ENCODE measurements at places on chromosomes 4 and X. TPM values are rescaled to one million over a fixed set of nuclear protein-coding genes. Genes with fewer than 3 reads are reported as not detected.

UXT gene
- 93.3 TPM for total RNA-seq

GRCh38 chrX:115031989-115032388, 14.6 kb upstream of the IL13RA2 start:
- H3K27ac ChIP-seq = no peak overlapping the region
- H3K27me3 ChIP-seq = no peaks in the 10 kb centered on the region
- H3K36me3 ChIP-seq = no peaks in the 10 kb centered on the region
- no peaks in the 10 kb centered on the region for H3K4me1 ChIP-seq

CT47C1 gene
- total RNA-seq = not detected

DNA sequence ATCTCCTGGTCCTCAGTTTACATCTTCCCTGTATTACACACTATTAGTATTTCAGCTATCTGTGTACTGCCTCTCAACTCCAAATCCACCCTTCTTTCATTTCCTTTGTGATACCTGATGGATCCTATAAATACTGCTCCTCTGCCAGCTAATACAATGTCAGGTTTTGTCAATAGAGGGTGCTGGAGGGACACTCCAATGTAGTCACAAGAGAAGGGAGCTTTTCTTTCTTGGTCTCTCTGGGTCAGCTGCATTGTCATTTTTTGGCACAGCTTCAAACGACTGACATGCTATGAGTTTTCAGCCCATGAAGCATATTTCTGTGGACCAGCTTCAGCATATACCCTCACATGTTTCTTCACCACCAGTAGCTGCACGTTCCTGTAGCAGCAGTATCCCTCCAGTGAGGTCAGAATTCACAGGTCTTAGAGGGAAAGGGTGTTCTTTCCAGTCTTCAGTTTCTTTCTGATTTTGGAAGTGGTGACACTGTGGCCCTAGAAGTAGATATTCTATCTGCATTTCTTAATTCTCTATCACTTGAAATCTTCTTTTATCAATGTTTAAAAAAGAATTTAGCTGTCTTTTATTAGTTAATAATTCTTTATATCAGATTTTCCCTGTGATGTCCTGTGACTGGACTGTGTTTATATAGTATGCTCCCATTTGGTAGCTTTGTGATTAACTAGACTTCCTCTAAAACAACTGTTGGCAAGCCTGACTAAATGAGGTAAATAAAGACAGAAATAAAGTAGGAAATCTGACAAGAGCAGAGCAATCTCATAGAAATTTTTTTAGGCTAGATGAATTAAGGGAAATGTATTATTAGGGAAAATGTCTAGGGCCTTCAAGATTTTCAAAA, 60.6 kb downstream of the GABRA2 start:
- H3K4me3 ChIP-seq = no peak overlapping the region
- H3K27ac ChIP-seq = no peak overlapping the region
- H3K36me3 ChIP-seq = no peaks in the 10 kb centered on the region
- no peaks in the 10 kb centered on the region for H3K4me1 ChIP-seq
- no peaks in the 10 kb centered on the region for H3K27me3 ChIP-seq

- H3K4me3 ChIP-seq = no peak overlapping the region
- DNase-seq = no peak
- no peaks in the 10 kb centered on the region for H3K27me3 ChIP-seq
- H3K36me3 ChIP-seq = no peaks in the 10 kb centered on the region
- no peak overlapping the region for H3K27ac ChIP-seq
Measured at GRCh38 chr4:177119691-177120090, 190.0 kb upstream of the NEIL3 start.
